Hepatocyte (in vitro differentiated cells): ENCODE measurements at places on chromosomes 6 and 20. TPM values are rescaled to one million over a fixed set of nuclear protein-coding genes. Genes with fewer than 3 reads are reported as not detected.

EDN1 gene
- total RNA-seq: 25.0 and 26.7 TPM in 2 replicates

SLC22A2 gene
- 0.43 and 1.2 TPM in 2 replicates for total RNA-seq

DNA sequence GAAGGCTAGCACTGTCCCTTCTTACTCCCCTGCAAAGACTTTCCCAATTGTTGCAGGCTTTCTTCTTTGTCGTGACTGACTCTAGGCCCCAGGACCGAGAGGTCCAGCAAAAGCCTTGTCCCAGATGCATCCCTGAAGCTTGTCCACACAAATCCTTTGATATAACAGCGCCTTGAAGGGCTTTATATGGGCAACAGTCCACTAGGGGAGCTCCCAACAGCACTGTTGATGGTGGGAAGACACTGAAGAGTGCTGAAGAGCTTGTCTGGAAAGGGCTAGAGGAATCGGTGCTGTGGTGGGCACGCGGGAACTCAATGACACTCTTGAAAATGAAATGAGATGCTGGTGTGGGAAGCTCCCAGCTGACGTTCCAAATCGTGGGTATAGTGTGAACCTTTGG is 316.1 kb upstream of the CDH4 start:
- no peak for DNase-seq

- DNase-seq: peak; percentile 31
These were observed 31.4 kb downstream of the GCLC start for GRCh38 chr6:53513519-53513966.
